Germinal center (tissue), 1 donor: ENCODE measurements at places on chromosomes 3 and 15.

- no peak for DNase-seq
These were observed 69.0 kb downstream of the SLC24A1 start for GRCh38 chr15:65690778-65691177.

DNA sequence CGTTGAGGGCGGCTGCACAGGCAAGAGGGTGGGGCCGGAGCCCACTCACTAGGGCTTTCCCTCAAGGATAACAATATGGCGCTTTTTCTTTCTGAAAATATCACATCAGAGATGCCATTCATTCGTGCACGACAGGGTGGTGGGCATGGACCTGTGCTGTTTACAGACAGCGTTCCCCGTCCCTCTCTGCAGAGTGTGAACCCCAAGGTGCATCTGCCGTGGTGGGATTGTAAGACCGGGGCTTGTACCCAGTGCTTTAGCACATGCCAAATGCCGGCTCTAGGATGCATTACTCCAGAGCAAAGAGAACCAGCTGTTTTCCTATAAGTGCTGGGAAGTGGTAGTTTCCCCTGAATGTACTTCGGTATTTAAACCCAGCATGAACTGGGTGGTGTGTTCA lies 37.0 kb downstream of the CHDH start:
- DNase-seq, result no peak

GRCh38 chr3:71857956-71858355 lies 73.0 kb upstream of the PROK2 start:
- DNase-seq, result no peak

- no peak for DNase-seq
These were observed 45.7 kb upstream of the NLGN1 start for GRCh38 chr3:173351886-173352285.

GRCh38 chr3:112654979-112655378 lies 14.0 kb upstream of the CCDC80 start:
- no peak for DNase-seq

DNA sequence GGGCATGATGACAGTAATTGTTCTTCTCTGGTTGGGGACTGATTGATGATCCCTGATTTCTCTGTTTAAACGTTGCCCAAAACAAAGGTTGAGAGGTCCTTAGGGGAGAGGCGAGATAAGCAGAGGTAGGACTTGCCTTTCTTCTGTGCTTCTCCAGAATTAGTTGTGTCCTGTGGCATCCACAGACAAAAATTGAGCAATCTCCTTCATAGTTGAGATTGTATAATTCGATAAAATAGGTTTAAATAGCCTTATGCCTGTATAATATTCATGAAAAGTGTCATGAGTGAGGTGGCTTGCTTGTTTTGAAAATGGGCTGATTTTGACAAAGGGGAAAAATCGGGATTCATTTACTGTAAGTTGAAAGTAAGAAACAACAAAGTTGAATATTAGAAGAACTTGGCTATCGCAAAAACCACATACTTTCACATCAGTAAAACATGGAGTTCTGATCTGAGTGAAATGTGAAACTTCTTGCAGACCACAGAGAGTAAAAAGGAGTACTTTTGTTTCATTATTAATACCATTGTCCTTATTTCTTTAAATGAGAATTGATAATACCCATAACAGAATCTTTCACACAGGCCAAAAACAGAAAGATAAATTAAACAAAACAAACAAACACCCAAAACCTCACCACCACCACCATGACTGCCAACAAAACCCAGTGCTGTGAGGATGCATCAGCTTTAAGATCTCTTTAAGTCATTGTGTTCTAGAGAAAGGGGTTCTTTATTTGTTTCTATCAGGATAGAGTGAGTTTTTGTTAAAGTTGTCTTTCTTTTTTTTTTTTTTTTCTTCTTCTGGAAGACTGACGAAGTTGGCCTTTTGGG lies 155.7 kb downstream of the LPP start:
- no peak for DNase-seq

GRCh38 chr15:53569751-53570480 lies 189.5 kb downstream of the WDR72 start:
- no peak for DNase-seq

DNA sequence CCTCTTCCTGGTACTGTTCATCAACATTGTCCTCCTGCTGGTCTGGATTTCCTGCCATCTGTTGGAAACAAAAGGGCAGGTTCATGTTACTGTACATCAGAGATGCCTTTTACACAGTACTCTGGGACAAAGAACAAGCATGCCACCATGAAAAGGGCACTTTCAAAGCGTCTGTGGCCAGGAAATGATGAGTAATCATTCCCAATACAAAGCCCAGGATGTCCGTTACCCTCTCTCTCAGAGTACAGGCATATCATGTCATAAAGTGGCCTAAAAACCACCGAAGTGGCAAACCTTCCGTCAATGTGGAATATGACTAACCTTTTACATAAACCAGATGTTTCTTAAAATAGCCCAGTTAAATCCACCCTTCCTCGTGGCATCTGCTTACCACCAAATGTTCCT lies 71.2 kb downstream of the GOLIM4 start:
- DNase-seq, result no peak

DNA sequence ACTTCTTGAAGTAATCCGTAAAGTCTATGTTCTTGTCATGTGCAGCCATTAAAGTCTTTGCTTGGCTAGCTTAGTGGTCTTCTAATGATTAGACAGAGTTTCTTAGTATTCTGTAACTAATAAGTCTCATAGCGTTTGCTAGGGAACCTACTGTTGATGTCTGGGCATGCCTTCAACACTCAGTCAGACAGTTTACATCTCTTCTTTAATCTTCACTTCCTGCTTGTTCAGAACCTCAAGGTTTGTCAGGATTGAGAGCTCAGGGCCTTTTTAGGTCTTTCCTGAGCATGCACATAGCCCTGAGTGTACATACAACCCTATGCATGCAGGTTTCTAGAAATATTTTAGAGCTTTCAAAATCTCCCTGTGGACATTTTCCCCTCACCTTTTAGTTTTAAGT lies 426.3 kb downstream of the AGBL1 start:
- no peak for DNase-seq

GRCh38 chr15:48406911-48407310 lies 75.7 kb downstream of the DUT start:
- DNase-seq, result no peak

DNA sequence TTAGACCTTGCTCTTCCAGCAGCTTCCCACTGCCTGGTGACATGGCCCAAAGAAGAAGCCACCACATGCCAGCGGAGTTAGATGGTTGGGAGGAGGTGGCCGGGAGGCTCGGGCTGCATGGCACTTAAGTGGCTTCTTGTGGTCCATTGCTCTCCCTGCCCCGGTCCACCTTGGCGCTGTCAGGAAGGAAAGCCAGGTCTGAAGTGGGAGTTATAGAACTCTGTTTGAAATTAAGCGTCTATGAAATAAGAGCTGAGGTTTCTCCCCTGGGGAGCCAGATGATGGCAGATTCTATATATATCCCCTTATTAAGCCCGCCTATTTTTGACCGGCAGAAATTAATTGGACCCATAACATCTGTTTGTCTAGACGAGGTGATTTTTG lies 61.2 kb downstream of the ITGA11 start:
- no peak for DNase-seq

DNA sequence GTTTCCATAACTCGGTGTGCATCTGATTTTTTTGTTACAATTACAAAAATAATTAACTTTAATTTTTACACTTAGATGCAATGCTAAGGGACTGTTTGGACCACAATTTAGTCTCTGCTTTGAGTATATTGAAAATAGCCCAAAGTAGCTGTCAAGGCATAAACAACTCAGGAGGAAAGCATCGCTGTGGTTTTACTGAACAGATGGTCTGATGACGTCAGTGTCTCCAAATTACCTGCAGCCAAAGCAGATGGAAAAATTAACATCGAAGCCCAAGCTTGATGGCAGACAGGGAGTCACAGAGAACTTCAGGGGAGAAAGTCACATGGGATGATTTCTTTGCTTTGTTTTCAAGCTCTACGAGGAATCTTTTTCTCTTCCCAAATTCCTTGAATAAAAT lies 83.1 kb upstream of the PLCL2 start:
- DNase-seq, result peak; percentile 41

DNA sequence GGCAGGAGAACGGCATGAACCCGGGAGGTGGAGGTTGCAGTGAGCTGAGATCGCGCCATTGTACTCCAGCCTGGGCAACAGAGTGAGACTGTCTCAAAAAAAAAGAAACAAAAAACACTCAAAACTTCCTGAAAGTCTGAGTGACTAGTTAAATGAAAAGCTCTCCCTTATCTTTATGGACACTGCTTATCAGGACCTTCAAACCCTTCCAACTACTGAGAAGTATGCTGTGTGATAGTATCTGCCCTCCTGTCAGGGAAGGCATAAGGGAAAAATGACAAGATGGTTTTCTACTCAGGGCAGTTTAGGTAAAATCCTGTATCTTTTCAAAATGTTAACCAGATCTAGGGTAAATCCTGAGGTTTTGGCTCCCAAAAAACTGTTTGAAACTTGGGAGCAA lies 21.8 kb downstream of the EMC7 start:
- DNase-seq, result no peak

DNA sequence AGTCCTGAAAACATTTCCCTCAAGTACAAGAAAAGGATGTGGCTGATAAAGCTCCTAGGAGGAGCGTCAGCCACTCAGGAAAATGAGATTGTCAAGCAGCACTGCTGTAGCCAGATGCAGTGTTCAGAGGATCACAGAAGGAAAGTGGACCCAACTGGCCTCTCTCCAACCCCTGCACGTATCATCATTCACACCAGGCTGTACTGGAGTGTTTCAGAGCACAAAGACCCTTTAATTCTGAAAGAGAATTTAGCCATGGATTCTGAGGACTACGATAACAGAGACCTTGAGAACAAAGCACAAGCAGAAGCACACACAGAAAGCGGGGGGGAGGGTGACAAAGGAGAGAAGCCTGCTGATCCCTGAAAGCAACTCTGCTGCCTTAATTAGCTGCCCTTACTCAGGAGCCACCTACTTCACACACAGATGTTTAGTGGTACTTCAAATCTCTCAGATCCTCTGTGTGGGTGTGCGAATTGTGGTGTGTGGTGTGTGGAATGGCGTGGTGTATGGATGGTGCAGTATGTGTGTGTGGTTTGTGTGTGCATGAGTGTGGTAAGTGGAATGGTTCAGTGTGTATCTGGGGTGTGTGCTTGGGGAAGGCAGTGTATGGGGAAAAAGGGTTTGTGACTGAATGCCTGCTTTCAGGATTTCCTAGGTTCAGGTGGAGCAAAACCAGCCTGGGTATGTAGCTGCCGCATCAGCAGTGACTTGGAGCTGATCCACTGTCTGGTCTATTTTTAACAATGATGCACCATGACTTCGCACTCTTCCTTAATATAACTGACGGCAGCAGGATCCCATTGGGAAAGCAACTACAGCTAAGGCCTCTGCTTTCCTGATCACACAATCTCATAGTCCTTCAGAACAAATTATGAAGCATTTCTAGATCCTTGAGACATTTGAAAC lies 192.5 kb downstream of the RSL24D1 start:
- no peak for DNase-seq

- DNase-seq, result peak; percentile 77
These were observed 46.7 kb downstream of the DZIP1L start for GRCh38 chr3:138068579-138069174.

DNA sequence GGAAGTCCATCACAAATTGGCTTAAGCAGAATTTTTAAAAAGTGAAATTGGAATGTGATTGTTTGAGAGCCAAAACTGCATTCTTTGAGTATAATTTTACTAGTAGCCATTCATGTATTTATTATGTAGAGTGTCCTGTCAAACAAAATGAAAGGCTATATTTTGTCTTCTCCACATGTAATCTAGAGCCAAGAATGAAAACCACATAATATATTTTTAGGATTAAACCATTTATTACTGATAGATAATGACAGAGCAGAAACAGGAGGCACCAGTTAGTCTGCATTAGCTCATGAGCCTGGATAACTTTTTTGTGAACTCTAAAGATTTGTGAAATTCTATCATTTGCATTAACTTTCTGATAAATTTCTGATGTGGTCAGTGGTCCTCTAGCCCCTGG lies 130.2 kb downstream of the FILIP1L start:
- no peak for DNase-seq

DNA sequence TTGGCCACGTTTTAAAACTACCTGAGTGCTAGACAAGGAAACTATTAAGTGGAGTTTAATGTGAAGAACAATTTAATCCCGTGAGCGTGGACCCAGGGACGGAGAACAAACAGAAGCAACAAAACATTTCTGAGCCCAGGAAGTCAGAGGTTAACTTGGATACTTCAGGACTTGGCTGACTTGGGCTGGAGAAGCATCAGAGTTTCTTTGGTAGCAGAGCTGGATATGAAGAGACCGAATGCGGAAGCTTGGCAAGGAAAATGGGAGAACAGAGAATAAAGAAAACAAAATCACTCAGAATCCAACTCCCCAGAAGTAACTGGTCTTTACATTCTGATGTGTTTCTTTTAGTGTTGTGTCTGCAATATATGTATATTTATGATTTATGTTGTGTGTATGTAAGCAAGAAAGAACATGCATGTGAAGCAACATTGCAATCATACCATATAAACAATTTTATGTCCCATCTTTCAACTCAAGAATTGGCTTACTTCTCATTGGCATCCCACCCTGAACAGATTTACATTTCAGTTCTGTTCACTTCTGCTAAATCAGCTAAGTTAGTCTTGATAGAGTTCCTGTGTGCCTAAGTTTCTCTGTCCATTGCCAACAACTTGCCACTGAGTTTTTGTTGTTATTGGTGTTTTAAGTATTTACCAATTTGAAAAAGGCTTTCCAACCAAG lies 17.2 kb upstream of the PLOD2 start:
- DNase-seq, result no peak

DNA sequence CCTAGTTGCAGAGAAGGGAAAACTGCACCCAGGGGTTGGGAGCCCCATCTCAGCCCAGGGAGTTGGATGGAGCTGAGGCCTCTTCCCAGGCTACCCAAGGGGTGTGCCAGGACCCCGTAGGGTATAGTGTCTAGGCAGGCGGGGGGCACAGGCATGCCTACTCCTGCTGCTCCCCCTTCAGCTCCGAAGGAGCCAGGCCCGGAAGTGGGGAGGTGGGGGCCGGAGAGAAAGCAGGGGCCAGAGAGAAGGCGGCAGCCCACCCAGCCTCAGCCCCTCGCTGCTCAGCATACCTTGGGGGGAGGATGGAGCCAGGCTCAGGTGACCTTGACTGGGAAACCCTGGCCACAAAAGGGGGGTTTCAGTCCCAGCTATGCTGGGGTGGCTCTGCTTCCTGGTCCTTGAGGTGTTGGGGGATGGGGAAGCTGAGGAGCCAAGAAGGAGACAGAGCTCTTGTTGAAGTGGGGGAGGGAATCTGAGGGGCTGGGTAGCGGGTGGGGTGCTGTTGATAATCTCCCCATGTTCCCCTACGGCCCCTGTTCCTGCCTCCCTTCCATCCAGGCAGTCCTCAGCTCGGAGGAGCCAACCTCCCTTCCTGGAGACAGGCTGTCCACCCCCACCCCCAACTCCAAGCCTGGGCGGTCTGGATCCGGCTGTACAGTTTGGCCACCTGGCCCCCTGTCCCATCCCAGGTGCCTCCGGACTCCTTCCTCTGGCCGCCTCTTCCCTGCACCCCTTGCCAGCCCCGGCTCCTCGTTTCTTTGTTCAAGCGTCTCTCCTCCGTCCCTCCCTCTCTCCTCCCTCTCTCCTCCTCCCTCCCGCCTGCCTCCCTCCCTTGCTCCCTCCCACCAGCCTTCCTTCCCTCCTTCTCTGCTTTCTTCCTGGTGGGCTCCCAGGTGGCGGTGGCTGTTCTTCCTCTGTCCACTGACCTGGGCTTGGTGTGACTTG lies 1.7 kb downstream of the SEMA3F start:
- no peak for DNase-seq
